GM12865 (cell line): ENCODE measurements at places on chromosomes 7 and 10.

GRCh38 chr7:53281312-53281711 is 245.9 kb downstream of the POM121L12 start:
- DNase-seq: no peak

DNA sequence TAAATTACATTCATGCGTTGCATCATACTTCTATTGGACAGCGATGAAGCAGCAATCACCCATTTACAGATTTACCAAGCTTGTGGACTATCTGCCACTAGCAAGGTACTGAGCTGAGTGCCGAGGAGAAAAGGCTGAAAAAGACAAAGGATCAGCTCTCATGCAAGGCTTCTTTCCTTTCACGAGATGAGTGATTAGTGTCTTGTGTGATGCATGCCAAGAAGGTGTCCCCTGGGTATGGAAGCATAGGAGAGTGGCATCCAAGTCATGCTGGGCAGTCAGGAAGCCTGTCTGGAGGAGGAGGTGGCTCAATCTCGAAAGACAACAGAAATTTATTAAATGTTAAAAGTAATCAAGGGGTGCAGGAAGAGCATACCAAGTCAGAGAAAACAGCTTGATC is 40.9 kb downstream of the ACSM6 start:
- DNase-seq: no peak

DNA sequence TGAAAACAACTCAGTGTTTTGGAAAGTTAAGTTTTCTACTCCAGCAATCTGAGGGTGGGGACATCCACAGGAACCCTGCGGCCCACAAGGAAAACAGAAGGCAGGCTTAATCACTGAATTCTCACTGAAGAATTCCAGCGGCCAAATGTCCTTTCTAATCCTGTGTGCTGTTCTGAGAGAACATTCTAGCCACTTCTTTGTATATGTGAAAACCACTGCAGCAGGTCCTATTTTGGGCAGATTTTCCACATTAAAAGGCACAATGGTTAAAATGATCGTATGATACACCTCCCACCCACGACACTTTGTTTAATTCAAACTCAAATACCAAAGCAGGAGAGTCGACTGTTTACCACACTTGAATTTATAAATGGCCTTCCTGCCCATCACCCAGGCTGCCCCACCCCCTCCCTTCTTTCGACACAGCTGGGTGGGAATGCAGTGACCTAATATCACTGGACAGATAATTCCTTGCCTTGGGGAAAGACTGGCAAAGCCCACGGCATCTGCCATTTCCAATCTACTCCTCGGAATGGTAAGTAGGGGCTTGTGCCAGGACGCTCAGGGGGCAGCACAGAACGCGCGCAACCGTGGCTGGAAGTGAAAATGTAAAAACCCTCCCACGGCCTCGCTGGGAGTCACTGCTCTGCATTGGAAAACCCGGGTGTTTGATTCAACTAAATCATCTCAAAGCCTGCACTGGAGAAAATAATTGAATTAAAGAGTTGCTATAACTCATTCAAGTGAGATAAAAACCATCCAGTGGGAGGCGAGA is 67.0 kb downstream of the CTBP2 start:
- no peak for DNase-seq

DNA sequence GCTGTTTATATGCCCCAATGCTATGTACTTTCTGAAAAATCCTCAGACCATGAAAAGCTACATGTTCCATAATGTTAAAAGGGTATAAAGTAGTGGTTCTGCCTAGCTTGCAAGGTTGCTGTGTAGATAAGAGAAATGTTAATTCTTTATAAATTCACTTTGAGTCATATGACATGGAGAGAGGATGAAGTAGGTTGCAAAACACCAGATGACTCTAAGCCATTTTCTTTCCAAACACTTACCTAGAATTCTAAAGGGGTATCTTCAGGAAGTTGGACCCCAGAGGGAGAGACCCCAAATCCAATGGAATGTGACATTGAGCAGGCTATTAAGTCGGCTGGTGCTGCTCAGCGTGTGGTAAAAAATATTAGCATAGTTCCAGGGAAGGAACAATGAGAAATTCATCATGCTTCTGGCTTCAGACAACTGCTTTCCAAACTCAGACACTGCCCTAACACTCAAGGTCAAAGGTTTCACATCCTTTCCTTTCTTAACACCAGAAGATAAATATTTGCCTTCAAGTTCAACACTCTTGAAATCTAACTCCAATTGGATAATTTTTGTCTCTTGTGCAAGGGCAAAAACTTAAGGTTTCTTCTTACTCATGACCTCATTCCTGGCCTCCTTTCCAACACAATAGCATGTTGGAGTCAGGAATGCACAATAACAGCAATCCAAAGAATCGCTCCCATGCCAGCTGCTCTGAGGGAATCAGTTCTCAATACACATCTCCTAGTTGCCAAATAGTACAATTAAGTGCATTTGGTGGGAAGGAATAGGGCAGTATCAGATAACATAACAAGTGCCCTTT is 100.7 kb upstream of the AFAP1L2 start:
- DNase-seq: no peak

DNA sequence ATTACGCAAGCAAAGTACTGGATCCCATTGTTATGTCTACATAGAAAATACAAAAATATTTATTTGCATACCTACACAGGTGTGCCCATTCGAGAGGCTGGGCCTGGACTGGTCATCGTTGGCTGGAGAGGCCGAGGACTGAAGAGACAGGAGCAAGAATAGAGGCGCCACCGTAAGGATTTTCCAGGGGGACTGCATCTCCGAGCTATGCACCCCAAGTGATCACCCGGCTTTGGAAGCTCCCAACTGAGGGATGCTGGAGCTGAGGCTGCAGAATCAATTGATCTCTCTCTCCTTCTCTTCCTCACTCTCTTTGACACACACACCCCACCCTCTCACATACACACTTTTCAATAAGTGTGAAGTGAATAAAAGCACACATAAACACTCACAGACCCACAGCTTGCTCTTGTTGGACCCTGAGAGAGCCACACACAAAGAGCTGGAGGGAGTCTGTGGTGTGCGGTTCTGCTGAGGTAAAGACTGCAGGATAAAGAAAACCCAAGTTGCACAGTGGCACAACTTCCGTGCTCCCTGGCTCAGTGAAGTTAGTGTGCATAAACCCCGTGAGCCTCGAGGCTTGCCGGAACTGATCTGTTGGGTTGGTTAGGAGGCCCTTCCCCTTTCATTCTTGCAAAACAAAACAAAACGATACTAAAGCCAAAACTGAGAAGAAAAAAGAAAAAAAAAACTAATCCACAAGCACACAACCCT is at the start of gene AOAH:
AOAH (minus strand) TSS at position 544 of the 714 bp plus-strand sequence; CDS start at position 198, 346 bp downstream.
- peak; percentile 78 for DNase-seq

DNA sequence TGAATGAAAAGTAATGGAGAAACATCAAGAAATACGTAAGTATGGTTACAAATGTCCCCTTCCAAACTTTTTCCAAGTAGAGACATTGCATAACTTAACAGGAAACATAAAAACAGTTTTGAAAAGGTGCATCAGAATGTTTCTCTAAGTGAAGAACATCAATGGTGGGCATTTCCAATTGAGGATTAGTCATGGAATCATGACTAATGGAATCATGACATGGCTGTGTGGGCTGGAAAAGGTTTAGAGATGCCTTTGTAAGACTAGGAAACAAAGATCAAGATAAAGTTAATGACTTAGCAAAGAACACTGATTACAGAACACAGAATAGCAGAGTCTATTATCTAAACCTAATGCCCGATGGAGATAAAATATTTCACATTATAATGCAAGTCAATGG is 272.0 kb downstream of the HPSE2 start:
- no peak for DNase-seq

DNA sequence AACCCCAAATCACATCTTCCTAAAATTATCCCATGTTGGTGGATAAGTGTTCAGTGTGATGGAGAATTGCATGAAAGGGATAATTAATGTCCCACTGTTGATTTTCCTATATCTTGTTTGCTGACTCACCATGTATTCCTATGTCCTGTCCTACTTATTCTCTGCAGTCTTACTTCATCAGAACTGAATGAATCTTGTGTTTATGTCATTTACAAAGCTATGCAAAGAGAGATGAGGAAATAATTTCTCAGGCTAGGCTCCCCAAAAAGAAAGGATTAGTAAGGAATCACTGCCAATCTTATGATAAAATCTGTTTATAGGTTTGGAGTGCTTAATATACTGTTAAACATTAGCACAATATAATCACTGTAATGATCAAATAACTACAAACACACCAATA is 360.8 kb downstream of the CRPPA start:
- no peak for DNase-seq

GRCh38 chr7:127588697-127589482 is 679 bp downstream of the ARF5 start:
- peak; percentile 27 for DNase-seq

- no peak for DNase-seq
Measured at GRCh38 chr7:41219276-41219675, 483.6 kb downstream of the INHBA start.

GRCh38 chr7:64874114-64874513 is 29.0 kb upstream of the ZNF273 start:
- DNase-seq: no peak

DNA sequence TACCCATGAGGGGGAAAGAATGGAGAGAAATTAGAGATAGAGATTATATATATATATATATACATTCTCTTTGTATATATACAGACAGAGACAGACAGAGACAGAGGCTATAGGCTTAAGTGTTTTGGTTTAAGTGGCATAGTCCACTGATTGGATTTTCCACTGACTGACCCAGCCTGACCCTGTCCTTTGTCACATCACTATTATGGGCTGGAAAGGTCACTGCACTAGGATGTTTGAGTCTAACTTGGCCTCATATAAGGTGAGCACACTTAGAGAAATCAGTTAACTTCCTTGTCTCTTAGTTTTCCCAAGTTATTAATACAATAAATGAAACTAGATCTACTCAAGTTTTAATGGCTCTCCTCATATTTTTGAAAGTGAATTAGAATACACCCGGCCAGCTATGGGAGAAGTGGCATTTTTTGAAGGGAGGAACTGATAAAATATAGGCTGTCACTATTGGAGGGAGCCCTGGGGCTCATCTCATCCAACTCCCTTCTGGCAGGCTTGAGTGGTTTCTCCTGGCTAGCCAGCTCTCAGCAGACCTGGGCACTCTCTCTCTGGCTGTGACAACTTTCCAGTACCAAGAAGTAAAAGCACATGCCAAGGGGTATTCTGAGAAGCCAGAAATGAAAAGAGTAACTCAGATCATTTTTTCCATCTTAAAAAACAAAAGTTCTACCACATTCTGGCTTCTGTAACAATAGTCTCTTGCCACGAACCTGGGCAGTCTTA is 455.6 kb upstream of the ANKRD30A start:
- DNase-seq: no peak

DNA sequence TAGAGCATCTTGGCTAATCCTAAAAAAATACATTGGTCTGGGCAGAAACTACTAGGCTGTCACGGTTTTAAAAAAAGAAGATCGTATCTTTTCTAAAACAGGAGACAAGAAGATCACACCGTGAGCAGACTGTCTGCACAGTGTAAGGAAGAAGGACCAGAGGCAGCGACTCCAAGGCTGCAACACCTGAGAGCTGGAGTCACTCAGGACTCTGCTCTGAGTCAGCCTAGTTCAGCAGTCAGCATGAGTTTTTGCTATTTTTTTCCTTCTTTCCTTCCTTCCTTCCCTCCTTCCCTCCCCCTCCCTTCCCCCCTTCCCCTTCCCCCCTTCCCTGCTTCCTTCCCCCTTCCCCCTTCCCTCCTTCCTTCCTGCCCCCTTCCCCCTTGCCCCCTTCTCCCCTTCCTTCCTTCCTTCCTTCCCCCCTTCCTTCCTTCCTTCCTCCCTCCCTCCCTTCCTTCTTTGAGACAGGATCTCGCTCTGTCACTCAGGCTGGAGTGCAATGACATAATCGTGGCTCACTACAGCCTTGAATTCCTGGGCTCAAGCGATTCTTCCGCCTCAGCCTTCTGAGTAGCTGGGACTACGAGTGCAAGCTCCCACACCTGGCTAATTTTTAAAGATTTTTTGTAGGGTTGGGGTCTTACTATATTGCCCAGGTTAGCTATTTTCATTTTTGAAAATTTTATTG is 24.4 kb downstream of the BAG3 start:
- no peak for DNase-seq

- no peak for DNase-seq
Measured at GRCh38 chr10:481628-482027, 207.8 kb downstream of the DIP2C start.

- DNase-seq: peak; percentile 69
Measured at GRCh38 chr7:55065079-55065478, 46.3 kb downstream of the EGFR start.

DNA sequence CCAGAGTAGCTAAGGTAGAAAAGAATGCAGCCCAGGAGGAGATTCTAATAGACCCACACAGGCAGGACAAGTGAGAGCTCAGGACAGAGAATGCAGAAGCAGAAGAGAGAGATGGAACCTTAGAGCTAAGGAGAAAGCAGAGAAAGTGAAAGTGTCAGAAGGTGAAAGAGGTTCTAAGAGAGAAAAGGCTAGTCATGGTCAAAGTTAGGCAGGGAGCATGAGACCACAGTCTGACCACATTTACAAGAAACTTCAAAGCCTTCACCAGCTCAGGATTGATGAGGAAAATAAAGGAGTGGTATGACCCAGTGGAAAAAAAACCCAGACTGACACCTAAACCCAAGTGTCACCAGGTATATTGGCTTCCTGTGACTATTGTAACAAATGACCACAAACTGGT is 131.8 kb upstream of the WDR11 start:
- peak; percentile 18 for DNase-seq

DNA sequence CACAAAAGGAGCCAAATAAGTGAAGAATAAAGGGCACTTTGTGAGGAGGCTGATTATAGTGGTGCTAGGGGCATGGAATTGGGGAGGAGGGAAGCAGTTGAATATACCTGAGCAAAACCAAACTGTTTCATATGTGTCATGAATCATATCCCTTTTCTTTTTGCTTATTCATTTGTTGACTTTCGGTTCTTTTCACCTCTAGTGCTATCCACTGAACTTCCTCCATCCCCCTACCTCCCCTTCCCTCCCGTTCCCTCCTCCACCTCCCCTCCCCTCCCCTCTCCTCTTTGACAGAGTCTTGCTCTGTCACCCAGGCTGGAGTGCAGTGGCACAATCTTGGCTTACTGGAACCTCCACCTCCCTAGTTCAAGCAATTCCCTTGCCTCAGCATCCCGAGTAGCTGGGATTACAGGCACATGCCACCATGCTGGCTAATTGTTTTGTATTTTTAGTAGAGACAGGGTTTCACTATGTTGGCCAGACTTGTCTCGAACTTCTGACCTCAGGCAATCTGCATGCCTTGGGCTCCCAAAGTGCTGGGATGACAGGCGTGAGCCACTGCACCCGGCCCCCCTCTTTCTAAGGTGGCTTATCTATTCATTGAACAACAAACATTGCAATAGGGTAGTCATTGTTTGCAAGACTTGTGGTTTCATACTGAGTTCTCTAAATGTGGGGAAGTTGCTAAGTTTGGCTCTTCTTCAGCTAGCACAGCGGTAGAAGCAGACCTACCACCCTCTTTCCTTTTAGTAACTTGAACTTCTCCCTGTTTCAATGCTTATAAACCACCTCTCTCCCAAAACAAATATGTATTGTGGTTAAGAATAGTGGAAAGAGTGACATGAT is 150.4 kb upstream of the PRPS1L1 start:
- DNase-seq: peak; percentile 73

- DNase-seq: no peak
Measured at GRCh38 chr7:155274633-155275355, 22.9 kb upstream of the INSIG1 start.

GRCh38 chr7:122311734-122312450 is 7.3 kb upstream of the FEZF1 start:
- no peak for DNase-seq
